ENCODE measurements at places on chromosomes 2 and 18. TPM values are rescaled to one million over a fixed set of nuclear protein-coding genes. Genes with fewer than 3 reads are reported as not detected.

DNA sequence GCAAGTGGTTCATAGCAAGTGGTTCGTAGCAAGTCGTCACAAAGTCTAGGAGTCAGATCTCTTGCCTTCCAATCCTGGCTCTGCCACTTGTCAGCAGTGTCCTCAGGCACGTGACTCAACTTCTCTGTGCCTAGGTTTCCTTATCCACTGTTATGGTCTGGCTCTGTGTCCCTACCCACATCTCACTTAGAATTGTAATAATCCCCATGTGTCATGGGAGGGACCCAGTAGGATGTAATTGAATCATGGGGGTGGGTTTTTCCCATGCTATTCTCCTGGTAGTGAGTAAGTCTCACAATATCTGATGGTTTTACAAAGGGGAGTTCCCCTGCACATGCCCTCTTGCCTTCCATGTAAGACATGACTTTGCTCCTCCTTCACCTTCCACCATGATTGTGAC is 51.8 kb upstream of the AP1S3 start:
- no peak overlapping the region for H3K4me3 ChIP-seq
- H3K27me3 ChIP-seq, result no peaks in the 10 kb centered on the region
- no peaks in the 10 kb centered on the region for H3K4me1 ChIP-seq
- no peak for DNase-seq
- H3K27ac ChIP-seq, result no peak overlapping the region
- peaks cover 20% of the 10 kb centered on the region for H3K36me3 ChIP-seq

DNA sequence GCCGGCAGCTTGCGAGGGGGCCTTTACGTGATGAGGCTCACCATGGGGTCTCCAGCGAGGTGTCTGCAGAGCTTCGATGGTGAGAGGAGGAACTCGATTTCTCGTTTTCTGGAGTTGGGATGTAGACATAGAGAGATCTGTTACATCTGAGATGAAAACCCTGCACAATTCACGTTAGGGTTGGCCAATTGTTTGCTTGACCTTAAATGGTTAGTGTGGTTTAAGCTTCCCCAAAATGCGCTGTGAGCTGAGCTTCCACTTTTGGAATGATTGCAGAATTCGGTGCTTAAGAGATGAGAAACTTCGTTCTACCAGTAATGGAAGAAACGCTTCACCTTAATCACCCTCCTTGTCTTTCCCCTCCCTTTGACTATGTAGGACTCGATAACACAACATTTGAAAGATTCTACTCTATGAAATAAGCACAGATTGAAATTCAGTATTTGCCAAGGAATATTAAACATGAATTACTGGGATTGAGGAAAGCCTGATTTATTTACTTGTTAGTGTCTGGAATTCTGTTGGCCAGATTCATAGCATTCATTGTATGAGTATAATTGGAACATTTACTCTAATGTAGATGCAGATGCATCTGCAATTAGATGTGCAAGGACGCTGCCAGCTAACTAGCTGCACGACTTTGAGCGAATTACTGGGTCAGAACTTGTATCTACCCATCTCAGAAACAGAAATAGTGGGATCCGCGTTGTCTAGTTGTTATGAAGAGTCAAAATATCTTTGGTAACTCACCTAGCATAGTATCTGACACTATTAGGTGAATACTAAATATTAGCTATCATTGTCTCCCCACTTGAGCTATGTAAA is 1.6 kb upstream of the KLF7 start:
- peak overlapping the region; percentile 5 for H3K4me3 ChIP-seq
- H3K4me1 ChIP-seq, result peaks cover 30% of the 10 kb centered on the region
- DNase-seq, result peak; percentile 10
- no peaks in the 10 kb centered on the region for H3K27me3 ChIP-seq

- H3K36me3 ChIP-seq, result no peaks in the 10 kb centered on the region
- DNase-seq, result no peak
- no peak overlapping the region for H3K4me3 ChIP-seq
- H3K27me3 ChIP-seq, result no peaks in the 10 kb centered on the region
Measured at GRCh38 chr18:59960272-59960671, 60.5 kb downstream of the PMAIP1 start.

- H3K27ac ChIP-seq, result no peak overlapping the region
- no peaks in the 10 kb centered on the region for H3K36me3 ChIP-seq
- no peak for DNase-seq
- H3K27me3 ChIP-seq, result no peaks in the 10 kb centered on the region
- peaks cover 4% of the 10 kb centered on the region for H3K4me1 ChIP-seq
Measured at GRCh38 chr18:64202863-64203262, 54.0 kb upstream of the LINC00305 start.

GRCh38 chr2:54615832-54616534 is 107.5 kb upstream of the EML6 start:
- peaks cover 17% of the 10 kb centered on the region for H3K4me1 ChIP-seq
- no peak overlapping the region for H3K27ac ChIP-seq
- no peak for DNase-seq
- no peaks in the 10 kb centered on the region for H3K27me3 ChIP-seq
- H3K4me3 ChIP-seq, result no peak overlapping the region
- H3K36me3 ChIP-seq, result peaks cover 56% of the 10 kb centered on the region

DNA sequence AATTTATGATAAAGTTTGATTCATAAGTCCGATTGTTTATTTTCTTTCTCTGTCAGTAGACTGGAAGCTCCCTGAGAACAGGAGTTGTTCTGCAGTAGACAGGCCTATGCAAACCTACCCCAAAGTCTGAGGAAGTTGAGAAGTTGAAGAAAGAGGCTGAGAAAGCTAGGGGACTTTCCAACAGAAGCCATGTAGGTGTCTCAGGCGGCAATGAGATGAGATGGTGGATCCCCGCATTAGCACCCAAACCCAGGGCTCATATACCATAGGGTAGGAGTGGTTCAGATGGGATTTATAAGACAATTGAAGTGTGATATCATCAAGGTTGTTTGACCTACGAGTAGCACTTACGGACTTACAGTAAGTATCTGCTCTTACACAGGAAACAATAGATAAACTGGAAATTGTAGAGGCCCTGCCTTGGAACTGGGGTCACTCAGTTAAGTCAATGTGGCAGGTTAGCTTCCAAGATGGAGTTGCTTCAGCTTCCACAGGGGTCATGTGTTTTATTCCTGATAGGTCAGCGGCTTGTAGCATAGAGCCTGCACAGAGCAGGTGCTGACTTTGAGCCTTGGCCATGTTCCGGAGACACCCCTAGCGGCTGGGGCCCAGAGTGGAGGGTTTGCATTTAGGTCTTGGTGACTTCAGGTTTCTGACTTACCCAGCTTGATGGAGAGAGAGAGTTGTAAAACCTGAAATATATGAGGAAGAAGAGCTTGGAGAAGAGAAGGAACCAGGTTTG is 2.3 kb upstream of the PSD4 start:
- no peak overlapping the region for H3K4me3 ChIP-seq
- H3K27ac ChIP-seq, result no peak overlapping the region
- H3K36me3 ChIP-seq, result no peaks in the 10 kb centered on the region
- peaks cover 80% of the 10 kb centered on the region for H3K4me1 ChIP-seq

DNA sequence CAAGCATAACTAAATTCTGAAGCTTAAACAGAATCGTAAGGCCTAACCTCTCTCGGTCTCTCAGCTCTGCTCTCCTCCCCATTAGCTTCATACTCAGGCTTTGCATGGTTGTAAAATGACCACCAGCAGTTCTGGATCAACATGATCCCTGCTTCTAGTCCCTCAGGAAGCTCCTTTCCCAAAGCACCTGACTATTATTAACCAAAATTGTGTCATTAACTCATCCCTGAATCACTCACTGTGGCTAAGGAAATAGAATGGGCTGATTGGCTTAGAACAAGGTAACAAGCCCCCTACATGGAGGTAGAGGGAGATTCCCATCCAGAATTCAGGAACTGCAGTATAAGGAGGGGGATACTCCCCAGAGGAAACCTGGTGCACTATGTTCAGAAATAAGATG is 448.3 kb downstream of the ARHGAP15 start:
- no peaks in the 10 kb centered on the region for H3K27me3 ChIP-seq
- H3K4me1 ChIP-seq, result peaks cover 8% of the 10 kb centered on the region
- DNase-seq, result no peak
- H3K27ac ChIP-seq, result no peak overlapping the region

- no peak for DNase-seq
- H3K36me3 ChIP-seq, result no peaks in the 10 kb centered on the region
- no peak overlapping the region for H3K4me3 ChIP-seq
- no peaks in the 10 kb centered on the region for H3K27me3 ChIP-seq
- peaks cover 16% of the 10 kb centered on the region for H3K4me1 ChIP-seq
Measured at GRCh38 chr18:58892488-58892887, 27.8 kb downstream of the ZNF532 start.

DNA sequence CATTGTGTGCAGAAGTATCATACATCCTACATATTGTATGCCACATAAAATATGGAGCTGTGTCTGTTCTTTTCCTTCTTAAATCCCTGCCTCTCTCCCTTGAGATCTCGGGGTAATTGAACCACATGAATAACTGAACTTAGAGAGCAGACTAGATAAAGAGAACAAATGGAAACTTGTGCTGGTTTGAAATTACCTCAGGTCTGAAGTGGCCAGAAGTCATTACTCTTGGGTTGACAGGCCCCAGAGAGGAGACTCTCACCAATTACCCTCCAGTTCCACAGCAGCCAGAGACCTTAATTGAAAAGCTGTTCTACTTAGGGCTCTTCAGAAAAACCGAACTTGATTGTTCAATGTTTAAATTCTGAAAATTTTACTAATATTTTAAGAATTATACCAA is 5.0 kb upstream of the ADAM17 start:
- no peak overlapping the region for H3K4me3 ChIP-seq
- peaks cover 12% of the 10 kb centered on the region for H3K4me1 ChIP-seq
- no peak for DNase-seq
- no peak overlapping the region for H3K27ac ChIP-seq

GRCh38 chr2:139876964-139877363 is 1096.8 kb upstream of the NXPH2 start:
- H3K27ac ChIP-seq, result no peak overlapping the region
- no peak overlapping the region for H3K4me3 ChIP-seq
- H3K4me1 ChIP-seq, result no peaks in the 10 kb centered on the region
- H3K27me3 ChIP-seq, result no peaks in the 10 kb centered on the region
- H3K36me3 ChIP-seq, result no peaks in the 10 kb centered on the region

- H3K4me3 ChIP-seq, result no peak overlapping the region
- DNase-seq, result no peak
- no peaks in the 10 kb centered on the region for H3K4me1 ChIP-seq
- no peak overlapping the region for H3K27ac ChIP-seq
Measured at GRCh38 chr2:238137885-238138284, 583 bp upstream of the KLHL30 start.

- H3K27me3 ChIP-seq, result no peaks in the 10 kb centered on the region
- no peak overlapping the region for H3K27ac ChIP-seq
- no peaks in the 10 kb centered on the region for H3K36me3 ChIP-seq
Measured at GRCh38 chr2:205060269-205060668, 515.0 kb downstream of the PARD3B start.

- H3K4me3 ChIP-seq, result no peak overlapping the region
- no peaks in the 10 kb centered on the region for H3K4me1 ChIP-seq
- DNase-seq, result no peak
- H3K27me3 ChIP-seq, result no peaks in the 10 kb centered on the region
Measured at GRCh38 chr18:6504605-6505497, 90.1 kb upstream of the L3MBTL4 start.

Gene ALK
- polyA plus RNA-seq, result 0.07 TPM

Gene FHL2
- not detected for polyA plus RNA-seq
